Astrocyte of the spinal cord (primary cell): ENCODE measurements at places on chromosomes 4 and X.

DNA sequence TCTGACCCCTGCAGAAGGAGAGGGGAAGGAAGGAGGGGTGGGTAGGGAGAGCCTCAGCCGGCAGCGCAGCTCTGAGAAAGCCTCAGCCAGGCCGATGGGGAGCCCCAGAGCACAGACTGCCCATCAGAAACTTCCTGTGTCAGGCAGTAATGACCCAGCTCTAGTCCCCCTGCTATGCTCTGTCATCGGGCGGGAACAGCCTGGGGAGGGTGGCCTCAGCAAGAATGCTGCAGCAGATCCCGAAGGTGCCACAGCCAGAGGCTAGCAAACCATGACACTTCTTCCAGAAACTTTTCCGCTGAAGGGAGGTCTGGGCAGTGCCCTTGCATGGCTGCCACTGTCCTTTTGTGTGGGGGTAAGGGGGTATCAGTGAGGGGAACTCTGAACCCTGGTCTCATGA lies 279.0 kb downstream of the BCOR start:
- no peak for DNase-seq

GRCh38 chrX:134692990-134693389 lies 34.7 kb upstream of the PLAC1 start:
- DNase-seq, result peak; percentile 41

DNA sequence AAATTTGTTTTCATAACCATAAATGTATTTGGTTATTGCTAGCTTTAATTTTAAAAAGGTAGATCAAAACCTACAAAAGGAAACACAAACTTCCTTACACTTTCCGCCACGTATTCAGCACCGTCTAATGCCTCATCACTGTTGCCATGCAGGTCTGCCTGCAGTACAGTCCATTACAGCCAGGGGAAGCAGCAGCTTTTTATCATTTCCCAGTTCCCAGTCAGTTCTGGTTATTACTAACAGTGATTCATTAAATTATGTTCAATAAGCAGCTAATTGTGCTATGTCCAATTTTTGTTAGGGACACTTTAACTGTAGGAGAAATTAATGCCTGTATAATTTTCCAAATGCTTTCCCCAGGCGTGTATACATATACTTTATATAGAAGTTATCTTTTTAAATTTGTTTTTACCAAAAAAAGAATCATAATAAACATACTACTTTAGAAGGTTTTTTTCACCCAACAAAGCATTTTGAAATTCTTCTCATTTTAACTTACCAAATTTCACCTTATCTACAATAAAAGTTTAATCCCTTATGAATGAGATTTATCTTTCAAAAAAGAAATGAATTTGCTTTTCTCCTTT lies 93.3 kb downstream of the ANXA3 start:
- peak; percentile 81 for DNase-seq

GRCh38 chr4:149403081-149403480 lies 412.6 kb downstream of the IQCM start:
- DNase-seq, result no peak

- DNase-seq, result peak; percentile 41
Observed at GRCh38 chrX:12814420-12814819, 23.2 kb downstream of the PRPS2 start.

DNA sequence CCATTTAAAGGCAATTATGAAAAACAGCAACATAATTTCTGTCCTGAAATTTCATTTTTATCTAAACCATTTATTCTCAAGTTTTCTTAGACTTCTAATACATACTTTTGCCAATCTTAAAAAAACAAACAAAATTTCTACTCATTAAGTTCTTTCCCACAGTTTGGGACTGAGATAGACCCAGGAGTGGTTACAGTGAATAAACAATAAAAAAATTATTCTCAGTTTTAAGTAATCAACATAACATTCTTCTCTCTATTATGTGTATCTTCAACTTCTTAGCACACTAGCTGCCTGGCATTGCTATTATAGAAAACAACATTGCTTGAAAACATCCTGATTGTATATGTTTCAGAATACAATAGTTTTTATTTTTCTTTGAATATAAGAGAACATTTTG lies 532.8 kb downstream of the IL15 start:
- no peak for DNase-seq

- peak; percentile 3 for DNase-seq
Observed at GRCh38 chrX:69556060-69557011, 52.2 kb downstream of the NALF2 start.

DNA sequence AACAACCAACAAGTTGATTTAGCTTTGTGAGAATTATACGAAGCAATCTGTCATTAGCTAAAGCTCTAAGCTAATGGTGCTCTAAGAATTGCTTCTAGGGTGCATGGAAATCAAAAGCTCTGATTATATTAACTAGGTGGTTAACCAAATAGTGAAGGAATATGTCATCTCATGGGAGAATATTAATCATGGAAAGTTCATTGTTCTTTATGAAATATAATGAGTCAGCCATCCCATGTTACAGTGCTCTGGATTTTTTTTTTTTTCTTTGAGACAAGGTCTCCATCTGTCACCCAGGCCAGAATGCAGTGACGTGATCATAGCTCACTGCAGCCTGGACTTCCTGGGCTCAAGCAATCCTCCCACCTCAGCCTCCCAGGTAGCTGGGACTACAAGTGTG lies 10.5 kb downstream of the DCAF8L2 start:
- DNase-seq, result no peak

GRCh38 chr4:111630705-111631104 lies 514.5 kb upstream of the FAM241A start:
- peak; percentile 48 for DNase-seq

GRCh38 chrX:11421805-11422524 lies 128.8 kb downstream of the AMELX start:
- DNase-seq, result no peak

DNA sequence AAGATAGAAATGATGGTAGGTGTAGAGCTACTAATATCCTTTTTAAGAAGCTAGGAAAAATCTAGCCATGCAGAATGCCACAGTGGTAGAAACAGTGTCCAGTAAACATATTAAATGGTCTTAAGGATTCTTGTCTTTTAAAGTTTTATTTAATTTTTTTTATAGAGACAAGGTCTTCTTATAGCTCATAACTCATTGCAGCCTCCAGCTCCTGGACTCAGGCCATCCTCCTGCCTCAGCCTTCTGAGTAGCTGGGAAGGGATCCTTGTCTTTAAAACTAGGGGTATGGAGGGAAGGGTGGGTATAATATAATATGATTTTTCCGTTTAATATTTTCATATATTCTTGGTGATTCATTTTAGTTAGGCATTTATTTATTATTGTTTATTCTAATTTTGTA lies 3.8 kb downstream of the TMEM165 start:
- no peak for DNase-seq

DNA sequence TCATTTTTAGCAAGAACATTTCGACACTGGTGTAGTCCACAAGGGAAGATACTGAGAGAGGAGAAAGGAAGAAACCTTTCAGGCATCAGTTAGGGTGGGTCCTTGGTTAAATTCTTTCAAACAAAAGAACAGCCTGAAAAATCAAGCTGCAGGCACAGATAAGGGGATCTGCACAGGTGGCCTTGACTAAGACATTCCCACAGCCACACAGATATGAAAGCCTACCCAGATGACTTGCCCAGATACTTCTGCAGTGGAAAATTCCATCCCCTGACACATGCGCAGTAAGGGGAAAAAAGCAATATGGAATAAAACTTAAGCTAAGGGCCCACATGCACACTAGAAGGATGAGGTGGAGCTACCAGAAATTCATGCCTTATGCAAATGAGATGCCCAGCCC lies 8.9 kb upstream of the TMEM165 start:
- no peak for DNase-seq

DNA sequence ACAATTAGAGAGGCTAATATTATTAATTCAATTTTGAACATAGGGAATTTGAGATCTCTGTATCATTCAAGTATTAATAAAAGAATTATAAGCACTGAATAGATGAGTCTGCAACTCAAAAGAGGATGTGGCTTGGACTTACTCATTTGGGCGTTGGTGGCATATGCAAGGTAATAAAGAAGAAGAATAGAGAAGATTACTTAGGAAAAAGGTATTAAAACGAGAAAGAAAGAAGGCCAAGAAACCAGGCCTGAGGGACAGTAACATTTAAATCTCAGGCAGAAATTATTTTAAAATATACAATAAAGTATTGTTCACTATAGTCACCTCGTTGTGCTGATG lies 383.0 kb upstream of the INTU start:
- no peak for DNase-seq

GRCh38 chr4:8855818-8856245 lies 15.8 kb downstream of the HMX1 start:
- no peak for DNase-seq

DNA sequence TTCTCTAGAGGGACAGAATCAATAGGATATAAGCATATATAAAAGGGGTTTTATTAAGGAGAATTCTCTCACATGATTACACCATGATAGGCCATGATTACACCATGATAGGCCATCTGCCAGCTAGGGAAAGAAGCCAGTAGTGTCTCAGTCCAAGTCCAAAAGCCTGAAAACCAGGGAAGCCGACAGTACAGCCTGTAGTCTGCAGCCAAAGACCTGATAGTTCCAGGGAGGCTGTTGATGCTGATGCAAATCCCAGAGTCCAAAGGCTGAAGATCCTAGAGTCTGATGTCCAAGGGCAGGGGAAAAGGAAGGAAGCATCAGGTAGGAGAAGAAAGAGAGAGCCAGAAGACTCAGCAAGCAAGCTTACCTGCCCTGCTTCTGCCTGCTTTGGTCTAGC lies 411.3 kb upstream of the EMCN start:
- no peak for DNase-seq

- DNase-seq, result peak; percentile 89
Observed at GRCh38 chr4:173074501-173074946, 94.1 kb upstream of the GALNT7 start.

DNA sequence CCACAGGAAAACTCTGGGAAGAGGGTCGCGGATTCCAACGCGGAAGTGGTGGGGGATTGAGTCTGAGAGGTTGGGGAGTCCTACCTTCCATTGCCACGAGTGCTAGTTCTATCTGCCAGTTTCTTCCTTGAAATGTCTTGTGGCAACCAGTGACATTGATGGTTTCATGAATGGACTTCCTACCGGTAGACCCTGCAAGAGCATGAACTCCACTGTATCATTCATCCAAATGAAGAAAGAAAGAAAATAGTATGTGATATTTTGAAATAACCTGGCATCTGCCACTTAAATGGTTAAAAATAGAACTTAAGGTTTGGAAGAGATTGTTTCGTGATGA lies 1.1 kb upstream of the SLC10A7 start:
- DNase-seq, result peak; percentile 28

GRCh38 chrX:135914404-135914803 lies 20.9 kb downstream of the SAGE1 start:
- DNase-seq, result no peak

DNA sequence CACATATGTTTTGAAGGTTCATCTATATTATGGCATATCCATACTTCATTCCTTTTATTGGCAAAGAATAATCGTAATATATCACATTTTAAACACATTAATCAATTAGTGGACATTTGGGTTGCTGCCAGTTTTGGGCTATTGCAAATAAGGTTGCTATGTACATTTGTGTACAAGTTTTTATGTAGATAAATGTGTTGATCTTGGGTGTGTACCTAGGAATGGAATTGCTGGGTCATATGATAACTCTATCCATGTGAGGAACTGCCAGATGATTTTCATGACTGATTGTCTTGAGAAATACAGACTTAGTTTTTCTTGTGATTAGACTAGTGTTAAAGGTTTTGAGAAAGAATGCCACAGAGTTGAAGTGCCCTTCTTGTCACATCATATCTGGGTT lies 99.2 kb upstream of the RAB40AL start:
- DNase-seq, result no peak

- DNase-seq, result no peak
Observed at GRCh38 chrX:79138658-79139241, 5.7 kb upstream of the GPR174 start.

DNA sequence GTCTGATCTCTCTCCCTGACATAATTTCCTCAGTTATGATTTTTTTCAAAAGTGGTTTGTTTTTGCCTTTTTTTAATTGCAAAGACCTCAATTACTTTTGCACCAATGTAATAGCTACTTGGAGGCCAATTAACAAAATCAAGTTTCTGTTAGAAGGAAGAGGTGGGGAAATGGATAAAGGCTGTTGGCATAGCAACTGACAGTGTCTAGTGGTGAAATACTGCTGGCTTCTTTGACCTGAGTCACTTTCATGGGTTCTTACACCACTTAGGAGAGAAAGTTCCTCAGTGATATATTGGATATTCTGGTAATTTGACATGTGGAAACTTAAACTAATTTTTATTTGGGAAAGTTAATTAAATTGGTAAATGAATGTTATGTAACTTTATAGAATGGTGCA lies 26.5 kb upstream of the ATP8A1 start:
- DNase-seq, result no peak

- peak; percentile 65 for DNase-seq
Observed at GRCh38 chr4:112031712-112032328, 113.4 kb upstream of the FAM241A start.

DNA sequence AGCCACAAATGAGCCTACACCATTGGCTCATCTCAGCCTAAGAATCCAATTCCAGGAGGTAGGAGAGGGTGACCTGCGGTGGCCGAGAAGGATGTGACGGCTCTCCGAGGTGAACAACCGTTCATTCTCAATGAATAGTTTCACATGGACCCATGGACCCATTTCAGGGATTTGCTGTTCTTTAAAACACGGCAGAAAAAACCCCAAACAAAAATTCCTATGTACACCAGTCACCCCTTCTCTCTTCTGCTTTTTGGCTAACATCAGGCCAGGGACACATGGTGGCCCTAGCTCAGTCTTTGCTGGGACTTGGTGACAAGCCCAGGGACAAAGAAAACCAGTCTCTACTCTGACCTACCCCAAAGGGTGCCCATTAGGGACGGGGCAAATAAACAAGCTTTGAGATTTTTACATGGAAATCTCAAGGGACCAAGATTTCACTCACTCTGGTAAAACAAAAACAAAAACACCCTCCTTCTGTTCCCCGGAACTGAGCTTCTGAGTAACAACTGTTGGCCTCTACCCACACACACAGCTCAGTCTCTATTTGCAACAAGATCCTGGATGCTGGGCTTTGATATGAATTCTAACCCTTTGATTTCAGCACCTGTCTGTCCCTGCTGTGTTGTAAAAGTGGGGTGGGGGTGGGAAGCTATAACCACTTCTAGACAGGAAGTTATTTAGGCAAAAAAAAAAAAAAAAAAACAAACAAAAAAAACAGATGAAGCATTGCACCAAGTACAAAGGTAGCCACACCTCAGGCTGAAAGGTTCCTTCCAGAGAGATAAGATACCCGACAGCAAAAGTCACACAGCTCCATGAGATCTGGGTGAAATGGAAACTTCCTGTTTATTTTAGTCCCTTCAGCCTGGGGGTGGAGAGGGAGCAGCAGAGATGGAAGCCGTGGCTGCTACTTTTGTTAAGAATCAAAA lies 49.0 kb downstream of the DDX3X start:
- peak; percentile 34 for DNase-seq

- DNase-seq, result no peak
Observed at GRCh38 chr4:139266208-139266582, 13.8 kb downstream of the MGARP start.

GRCh38 chr4:52110171-52110570 lies 59.1 kb downstream of the SPATA18 start:
- DNase-seq, result no peak
